ENCODE measurements at places on chromosomes 16 and 17. TPM values are rescaled to one million over a fixed set of nuclear protein-coding genes. Genes with fewer than 3 reads are reported as not detected.

ROGDI gene
- total RNA-seq = 22.4 TPM

TMEM88 gene
- not detected for total RNA-seq

FOXC2 gene
- 4.9 TPM for total RNA-seq

CACNG1 gene
- total RNA-seq = not detected

CA7 gene
- not detected for total RNA-seq

TBX2 gene
- 11.2 TPM for total RNA-seq

BTBD17 gene
- not detected for total RNA-seq

BAIAP3 gene
- total RNA-seq = 4.7 TPM

KLHL11 gene
- 23.3 TPM for total RNA-seq

CCL11 gene
- 2.4 TPM for total RNA-seq

IL17C gene
- total RNA-seq = not detected

WSB1 gene
- total RNA-seq = 91.5 TPM

ETV4 gene
- 17.0 TPM for total RNA-seq

BICDL2 gene
- total RNA-seq = 0.16 TPM

TBC1D3K gene
- total RNA-seq = not detected

ABCA8 gene
- 58.2 TPM for total RNA-seq

TRAF7 gene
- 67.0 TPM for total RNA-seq

TNFRSF12A gene
- total RNA-seq = 164 TPM

NLK gene
- total RNA-seq = 8.3 TPM

LYRM9 gene
- 4.7 TPM for total RNA-seq

CES1 gene
- 5.6 TPM for total RNA-seq

PPP1R1B gene
- total RNA-seq = 3.4 TPM

MAP2K6 gene
- total RNA-seq = under 0.01 TPM

FOXL1 gene
- 1.6 TPM for total RNA-seq

DNASE1L2 gene
- 1.1 TPM for total RNA-seq

CD68 gene
- 30.1 TPM for total RNA-seq

ITGB3 gene
- 12.8 TPM for total RNA-seq

PCTP gene
- 18.8 TPM for total RNA-seq

G6PC1 gene
- not detected for total RNA-seq

EVI2B gene
- 0.18 TPM for total RNA-seq

KRT27 gene
- total RNA-seq = not detected

FN3K gene
- total RNA-seq = 0.16 TPM

CD300LB gene
- not detected for total RNA-seq

RANGRF gene
- total RNA-seq = 15.0 TPM

DNAI2 gene
- total RNA-seq = not detected

SDR42E1 gene
- not detected for total RNA-seq

CLEC10A gene
- total RNA-seq = not detected

CCDC40 gene
- 1.5 TPM for total RNA-seq

NTN1 gene
- not detected for total RNA-seq

CEMP1 gene
- not detected for total RNA-seq

PERCC1 gene
- total RNA-seq = not detected

CENPN gene
- total RNA-seq = 16.7 TPM

GLTPD2 gene
- total RNA-seq = not detected

TMEM238L gene
- not detected for total RNA-seq

CSF3 gene
- total RNA-seq = not detected

Measured in cardiac atrium fibroblast (primary cell).